ENCODE measurements at places on chromosomes 2 and 18. TPM values are rescaled to one million over a fixed set of nuclear protein-coding genes. Genes with fewer than 3 reads are reported as not detected.
A peak's percentile ranks its signal among the peaks of the same experiment; 100 is the strongest.

- peak; percentile 45 for DNase-seq
Observed at GRCh38 chr2:58428096-58429013, 187.2 kb upstream of the FANCL start.

REG1A gene
- total RNA-seq = not detected

CFAP65 gene
- total RNA-seq = 0.93 TPM

- DNase-seq = no peak
Observed at GRCh38 chr2:59000796-59001195, 759.7 kb upstream of the FANCL start.

ELP2 gene
- 80.4 TPM for total RNA-seq

- peak; percentile 3 for DNase-seq
Observed at GRCh38 chr2:114068438-114068837, 178.5 kb downstream of the ACTR3 start.

DNA sequence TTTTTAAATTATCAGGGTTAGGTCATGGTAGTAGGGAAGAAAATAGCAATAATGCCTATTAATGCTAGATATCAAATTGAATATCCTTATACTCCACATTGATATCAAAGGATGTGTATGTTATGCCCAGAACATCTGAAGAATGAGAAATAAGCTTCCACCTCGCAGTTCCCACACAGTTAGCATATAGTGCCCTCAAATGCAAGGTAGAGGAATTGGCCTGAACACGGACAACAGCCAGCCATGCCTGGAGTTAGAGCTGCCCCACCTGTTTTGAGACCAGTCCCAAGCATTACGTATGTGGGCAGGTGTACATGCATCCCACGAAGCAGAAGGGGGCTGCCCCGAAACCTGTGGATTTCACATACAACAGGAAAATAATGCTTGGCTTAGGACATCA lies 79.6 kb downstream of the SUMO1 start:
- no peak for DNase-seq

GRCh38 chr2:85814802-85815550 lies 61.2 kb downstream of the ATOH8 start:
- DNase-seq = no peak

GRCh38 chr2:212361174-212361756 lies 177.3 kb downstream of the ERBB4 start:
- DNase-seq = no peak

GRCh38 chr2:99636144-99637034 lies 146.6 kb upstream of the REV1 start:
- DNase-seq = no peak

DNA sequence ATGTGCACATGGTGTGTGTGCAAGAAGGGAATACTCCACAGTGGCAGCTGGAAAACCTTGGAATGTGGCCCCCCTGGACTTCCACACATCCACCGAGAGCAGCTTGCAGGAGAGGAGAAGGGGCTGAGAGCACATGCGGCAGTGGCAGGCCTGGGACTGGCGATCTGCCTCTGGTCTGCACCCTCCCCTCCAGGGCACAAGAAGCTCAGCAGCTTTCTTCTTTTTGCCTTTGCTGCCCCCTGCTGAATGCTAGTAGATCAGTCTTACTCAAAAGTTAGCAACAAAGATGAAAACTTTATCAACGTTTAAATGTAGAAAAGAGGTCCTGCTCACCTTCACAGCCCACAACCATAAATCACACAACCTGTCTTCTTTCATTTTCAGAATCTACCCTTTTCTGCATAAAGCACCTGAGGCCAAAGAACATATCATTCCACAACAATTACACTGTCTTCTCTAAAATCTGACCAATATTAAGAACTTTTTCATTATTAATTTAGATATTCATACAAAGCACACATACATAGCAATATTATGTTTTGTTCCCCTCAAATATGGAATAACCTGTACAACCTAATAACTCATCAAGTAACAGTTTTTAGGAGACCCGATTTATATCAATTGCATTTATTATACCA lies 34.6 kb downstream of the TGFBRAP1 start:
- DNase-seq = peak; percentile 72

GRCh38 chr2:48948400-48949125 lies 193.0 kb upstream of the LHCGR start:
- no peak for DNase-seq

RAMP1 gene
- 0.91 TPM for total RNA-seq

DNA sequence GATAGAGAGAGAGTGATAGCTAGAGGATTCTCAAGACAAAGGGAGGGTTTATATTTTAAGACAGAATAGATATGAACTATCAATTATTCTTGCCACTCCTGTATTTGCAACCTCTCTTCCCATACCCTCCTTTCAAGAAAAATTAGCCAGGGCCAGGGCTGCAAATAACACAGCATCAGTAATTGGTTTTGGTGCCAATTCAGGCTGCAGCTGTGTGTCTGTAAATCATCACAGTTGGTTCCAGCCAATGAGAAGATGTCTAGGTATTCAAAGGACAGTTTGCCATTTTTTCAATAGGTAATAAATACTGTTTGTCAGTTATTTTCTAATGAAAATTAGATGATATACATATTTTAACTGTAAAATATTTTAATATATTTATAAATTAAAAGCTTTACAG lies 73.5 kb downstream of the WDPCP start:
- no peak for DNase-seq

GRCh38 chr2:233853883-233854240 lies 473 bp downstream of the HJURP start:
- DNase-seq = no peak

DNA sequence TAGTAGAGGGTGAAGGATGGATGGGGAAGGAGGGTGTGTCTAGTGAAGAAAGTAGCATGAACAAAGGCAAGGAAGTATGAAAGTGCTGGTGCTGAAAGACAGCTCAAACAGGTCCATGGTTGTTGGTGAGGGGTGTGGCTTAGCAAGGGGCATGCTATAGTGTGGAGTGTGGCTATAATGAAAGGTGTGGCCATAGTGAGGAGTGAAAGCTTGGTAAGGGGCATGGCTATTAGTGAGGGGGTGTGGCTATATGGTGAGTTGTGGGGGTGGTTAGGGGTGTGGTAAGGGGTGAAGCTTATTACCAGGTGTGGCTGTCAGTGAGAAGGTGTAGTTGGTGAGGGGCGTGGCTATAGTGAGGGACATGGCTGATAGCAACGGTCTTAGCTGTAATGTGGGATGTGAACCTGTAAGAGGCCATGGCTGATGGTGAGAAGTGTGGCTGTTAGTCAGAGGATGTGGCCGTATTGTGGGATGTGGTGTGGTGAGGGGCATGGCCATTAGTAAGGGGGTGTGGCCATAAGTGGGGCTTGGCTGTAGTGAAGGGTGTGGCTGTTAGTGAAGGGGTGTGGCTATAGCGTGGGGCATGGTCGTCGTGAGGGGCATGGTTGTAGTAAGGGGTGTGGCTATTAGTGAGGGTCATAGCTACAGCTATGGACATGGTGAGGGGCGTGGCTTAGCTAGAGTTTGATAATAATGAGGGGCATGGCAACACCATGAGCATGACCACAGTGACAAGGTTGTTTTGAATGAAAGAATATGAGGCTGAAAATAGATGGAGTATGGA lies 549.6 kb downstream of the FBXO15 start:
- no peak for DNase-seq

- DNase-seq = no peak
Observed at GRCh38 chr2:49003201-49003600, 151.1 kb downstream of the FSHR start.

SLC25A52 gene
- total RNA-seq = not detected

DNA sequence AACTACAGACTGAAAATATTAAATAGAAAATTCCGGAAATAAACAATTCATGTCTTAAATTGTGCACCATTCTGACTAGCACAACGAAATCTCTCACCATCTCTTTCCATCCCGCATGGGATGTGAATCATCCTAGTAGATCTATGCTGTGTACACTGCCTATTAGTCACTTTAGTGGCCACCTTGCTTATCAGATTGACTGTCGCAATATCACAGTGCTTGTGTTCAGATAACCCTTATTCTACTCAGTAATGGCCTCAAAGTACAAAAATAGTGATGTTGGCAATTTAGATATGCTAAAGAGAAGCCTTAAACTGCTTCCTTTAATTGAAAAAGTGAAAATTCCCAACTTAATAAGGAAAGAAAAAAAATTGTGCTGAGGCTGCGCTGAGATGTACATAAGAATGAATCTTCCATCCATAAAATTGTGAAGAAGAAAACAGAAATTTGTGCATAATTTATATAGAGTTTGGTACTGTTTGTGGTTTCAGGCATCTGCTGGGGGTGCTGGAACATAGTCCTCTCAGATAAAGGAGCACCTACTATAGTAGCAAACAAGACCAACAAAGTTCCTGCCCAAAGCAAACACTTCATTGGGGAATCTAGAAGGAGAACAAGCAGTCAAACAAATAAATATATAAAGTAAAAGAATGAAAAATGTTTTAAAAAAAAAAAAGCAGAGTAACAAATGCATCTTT lies 12.0 kb downstream of the PSMD1 start:
- DNase-seq = no peak

ZSWIM2 gene
- not detected for total RNA-seq

GKN1 gene
- total RNA-seq = not detected

- no peak for DNase-seq
Observed at GRCh38 chr2:189057316-189057715, 83.1 kb downstream of the COL3A1 start.

DNA sequence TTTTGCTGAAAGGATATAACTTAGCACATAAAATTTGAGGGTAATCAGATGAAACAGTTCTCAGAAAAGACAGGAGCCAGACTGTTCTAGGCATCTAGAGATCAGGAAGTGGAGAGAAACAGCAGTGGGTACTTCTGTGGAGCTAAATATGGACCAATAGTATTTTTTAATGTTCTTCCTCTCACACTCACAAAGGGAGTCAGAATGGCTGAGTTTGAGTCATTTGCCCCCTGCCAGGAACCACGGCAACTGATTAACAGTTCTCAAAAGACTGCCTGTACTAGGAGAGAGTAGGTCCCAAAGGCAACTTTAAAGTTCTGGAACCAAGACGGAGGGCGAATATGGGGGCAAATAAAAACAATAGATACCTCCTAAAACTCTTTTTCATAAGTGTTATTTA lies 107.5 kb downstream of the GULP1 start:
- DNase-seq = no peak

UGT1A5 gene
- not detected for total RNA-seq

- DNase-seq = no peak
Observed at GRCh38 chr18:3207565-3207964, 12.2 kb downstream of the MYOM1 start.

GRCh38 chr18:8416212-8417019 lies 192.8 kb upstream of the RAB12 start:
- no peak for DNase-seq

TFCP2L1 gene
- not detected for total RNA-seq

Measured in neural crest cell (in vitro differentiated cells).